ENCODE measurements at places on chromosomes 1 and 21.

DNA sequence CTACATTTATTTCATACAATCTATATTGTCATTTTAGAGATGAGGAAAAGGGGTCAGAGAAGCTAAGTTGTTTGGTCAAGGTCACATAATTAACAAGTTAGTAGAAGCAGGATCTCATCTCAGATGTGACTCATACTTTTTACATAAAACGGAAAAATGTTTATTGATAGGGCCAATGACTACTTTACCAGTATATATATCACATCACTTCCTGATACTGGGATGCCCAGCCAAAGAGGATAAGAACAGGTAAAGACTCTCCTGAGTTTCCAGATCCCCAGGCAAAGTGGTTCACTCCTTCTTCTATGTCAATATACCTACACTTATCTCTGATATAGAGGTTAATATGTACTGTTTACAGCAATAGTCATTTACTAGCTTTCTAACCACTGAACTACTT is 21.0 kb downstream of the YIPF1 start:
- H3K4me1 ChIP-seq = no peaks in the 10 kb centered on the region
- peaks cover 19% of the 10 kb centered on the region for H3K36me3 ChIP-seq
- H3K27me3 ChIP-seq = no peaks in the 10 kb centered on the region
- no peak overlapping the region for H3K27ac ChIP-seq

DNA sequence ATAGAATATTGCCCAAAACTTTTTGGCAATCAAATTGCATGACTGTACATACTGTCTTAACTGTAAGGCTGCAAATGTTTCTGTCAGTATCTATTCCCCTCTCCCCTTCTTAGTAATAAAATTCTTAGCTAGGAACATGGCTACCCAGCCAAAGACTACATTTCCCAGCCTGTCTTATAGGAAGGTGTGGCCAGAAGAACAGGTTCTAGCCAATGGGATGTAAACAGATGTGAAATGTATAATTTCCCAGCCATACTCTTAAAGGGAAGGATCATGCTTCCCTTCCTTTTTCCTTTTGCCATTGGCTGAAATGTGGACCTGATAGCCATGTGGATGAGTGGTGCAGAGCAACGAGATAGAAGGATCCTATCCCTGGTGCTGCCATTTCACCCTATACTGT is 7.0 kb upstream of the HIVEP3 start:
- no peak overlapping the region for H3K4me3 ChIP-seq
- H3K4me1 ChIP-seq = no peaks in the 10 kb centered on the region
- no peak overlapping the region for H3K27ac ChIP-seq
- no peaks in the 10 kb centered on the region for H3K36me3 ChIP-seq

- no peak for DNase-seq
- H3K27me3 ChIP-seq = peaks cover 26% of the 10 kb centered on the region
- H3K27ac ChIP-seq = no peak overlapping the region
- peaks cover 3% of the 10 kb centered on the region for H3K4me1 ChIP-seq
- H3K4me3 ChIP-seq = no peak overlapping the region
- peaks cover 3% of the 10 kb centered on the region for H3K36me3 ChIP-seq
Observed at GRCh38 chr1:12078938-12079861, 16.1 kb downstream of the TNFRSF8 start.

DNA sequence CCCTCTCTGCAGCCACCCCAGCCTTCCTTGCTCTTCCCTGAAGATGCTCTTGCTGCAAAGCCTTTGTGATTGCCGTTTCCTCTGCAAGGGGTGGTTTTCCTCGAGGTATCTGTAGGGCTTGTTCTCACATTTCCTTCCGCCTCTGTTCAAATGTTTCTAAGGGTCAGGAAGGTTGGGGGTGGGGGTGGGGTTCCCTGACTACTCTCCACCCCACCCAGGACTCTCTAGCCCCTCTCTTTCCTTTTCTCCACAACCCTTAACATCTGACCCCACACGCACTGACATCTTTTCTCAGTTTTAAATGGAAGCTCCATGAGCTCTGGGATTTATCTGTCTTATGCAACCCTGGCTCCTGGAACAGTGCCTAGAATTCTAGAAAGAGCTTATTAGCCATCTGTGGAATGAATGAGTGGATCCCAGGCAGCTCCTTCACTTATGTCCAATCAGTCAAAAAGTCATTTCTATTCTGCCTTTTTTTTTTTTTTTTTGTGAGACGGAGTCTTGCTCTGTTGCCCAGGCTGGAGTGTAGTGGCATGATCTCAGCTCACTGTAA is 27.3 kb upstream of the ZNF362 start:
- no peak overlapping the region for H3K27ac ChIP-seq
- H3K4me1 ChIP-seq = peaks cover 19% of the 10 kb centered on the region
- H3K36me3 ChIP-seq = no peaks in the 10 kb centered on the region
- peaks cover 12% of the 10 kb centered on the region for H3K27me3 ChIP-seq

DNA sequence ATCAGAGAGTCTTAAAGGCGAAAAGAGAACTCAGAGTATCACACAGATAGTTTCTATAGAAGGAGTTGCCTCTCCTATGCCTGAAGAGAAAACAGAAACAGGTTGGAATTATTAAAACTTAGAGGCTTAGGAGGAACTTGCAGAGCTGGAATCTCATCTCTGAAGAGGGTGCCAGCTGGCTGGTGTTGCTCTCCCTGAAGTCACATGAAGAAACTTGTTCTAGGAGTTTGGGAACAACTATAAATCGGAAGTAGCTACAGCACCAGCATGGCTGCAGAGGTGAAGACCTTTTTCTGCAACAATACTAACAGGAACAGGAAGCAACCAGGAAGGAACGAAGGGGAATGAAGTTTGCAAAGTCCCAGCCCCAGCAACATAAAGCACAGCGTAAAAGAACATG is 35.8 kb downstream of the FMO3 start:
- H3K4me3 ChIP-seq = no peak overlapping the region
- H3K27me3 ChIP-seq = no peaks in the 10 kb centered on the region
- H3K4me1 ChIP-seq = no peaks in the 10 kb centered on the region

- no peaks in the 10 kb centered on the region for H3K36me3 ChIP-seq
- peaks cover 5% of the 10 kb centered on the region for H3K27me3 ChIP-seq
- no peak overlapping the region for H3K4me3 ChIP-seq
- no peaks in the 10 kb centered on the region for H3K4me1 ChIP-seq
- no peak for DNase-seq
- no peak overlapping the region for H3K27ac ChIP-seq
Observed at GRCh38 chr1:112063781-112064728, 74.6 kb upstream of the KCND3 start.

GRCh38 chr1:27542463-27543273 is 52.7 kb upstream of the WASF2 start:
- peak overlapping the region; percentile 53 for H3K4me3 ChIP-seq
- H3K27ac ChIP-seq = peak overlapping the region; percentile 90
- H3K4me1 ChIP-seq = peaks cover 37% of the 10 kb centered on the region
- no peak for DNase-seq
- peaks cover 13% of the 10 kb centered on the region for H3K36me3 ChIP-seq
- no peaks in the 10 kb centered on the region for H3K27me3 ChIP-seq

- H3K36me3 ChIP-seq = no peaks in the 10 kb centered on the region
- DNase-seq = no peak
- H3K27ac ChIP-seq = no peak overlapping the region
- peaks cover 24% of the 10 kb centered on the region for H3K27me3 ChIP-seq
Observed at GRCh38 chr1:48654606-48655210, 122.0 kb downstream of the BEND5 start.

DNA sequence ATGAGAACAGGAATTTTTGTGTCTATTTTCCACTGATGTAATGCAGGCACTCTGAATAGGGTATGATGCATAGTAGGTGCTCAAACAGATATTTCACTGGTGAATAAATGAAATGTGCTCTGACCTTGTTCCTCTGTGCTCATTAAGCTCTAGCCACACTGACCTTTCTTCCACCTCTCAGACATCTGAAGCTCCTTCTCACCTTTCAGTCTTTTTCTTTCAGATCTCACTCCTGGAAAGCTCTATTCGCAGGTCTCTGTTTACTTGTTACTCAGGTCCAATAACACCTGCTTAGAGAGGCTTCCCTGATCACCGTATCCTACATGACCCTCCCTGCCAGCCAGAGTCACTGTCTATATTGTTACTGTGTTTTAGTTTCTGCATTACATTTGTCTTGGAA is 59.2 kb upstream of the IVNS1ABP start:
- H3K27me3 ChIP-seq = no peaks in the 10 kb centered on the region
- H3K4me1 ChIP-seq = no peaks in the 10 kb centered on the region
- no peak overlapping the region for H3K4me3 ChIP-seq
- DNase-seq = no peak

DNA sequence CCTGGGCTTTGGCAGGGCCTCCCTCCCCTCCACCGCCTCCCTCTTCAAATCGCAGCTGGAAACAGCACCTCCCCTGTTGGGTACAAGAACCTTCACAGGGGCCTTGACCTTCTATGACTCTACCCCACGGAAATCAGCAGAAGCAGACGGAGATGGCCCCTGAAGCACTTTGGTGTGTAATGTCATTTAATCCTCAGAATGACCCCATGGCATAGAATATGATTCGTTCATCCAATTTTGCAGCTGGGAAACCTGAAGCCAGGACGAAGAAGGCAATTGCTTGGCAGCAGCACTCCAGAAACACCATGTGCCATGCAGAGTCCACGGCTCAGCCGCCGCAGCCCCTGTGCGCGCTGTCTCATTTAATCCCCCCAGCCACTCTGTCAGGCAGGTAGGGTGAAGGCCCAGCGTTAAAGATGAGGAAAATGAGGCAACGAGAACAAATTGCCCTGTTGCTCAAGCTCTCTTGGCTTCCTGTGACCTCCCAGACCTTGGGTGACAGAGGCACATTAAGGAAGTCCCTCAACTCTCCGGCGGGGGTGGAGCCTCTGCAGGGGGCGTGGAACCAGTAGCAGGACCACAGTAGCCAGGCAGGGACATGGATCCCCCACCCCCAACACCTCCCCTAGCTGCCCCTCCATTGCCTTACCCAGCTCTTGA is 25.8 kb upstream of the LAPTM5 start:
- H3K4me3 ChIP-seq = no peak overlapping the region
- no peak overlapping the region for H3K27ac ChIP-seq
- peaks cover 10% of the 10 kb centered on the region for H3K27me3 ChIP-seq
- peaks cover 29% of the 10 kb centered on the region for H3K4me1 ChIP-seq
- no peak for DNase-seq
- H3K36me3 ChIP-seq = no peaks in the 10 kb centered on the region

GRCh38 chr1:104468282-104468681 is 718.6 kb downstream of the AMY1C start:
- H3K4me3 ChIP-seq = no peak overlapping the region
- H3K27me3 ChIP-seq = no peaks in the 10 kb centered on the region
- DNase-seq = no peak

GRCh38 chr1:55040083-55040932 is 960 bp downstream of the PCSK9 start:
- peaks cover 69% of the 10 kb centered on the region for H3K27me3 ChIP-seq
- peaks cover 5% of the 10 kb centered on the region for H3K36me3 ChIP-seq
- no peak for DNase-seq
- peak overlapping the region; percentile 91 for H3K4me3 ChIP-seq
- peak overlapping the region; percentile 77 for H3K27ac ChIP-seq
- H3K4me1 ChIP-seq = peaks cover 27% of the 10 kb centered on the region
